ENCODE measurements at places on chromosomes 3 and 15.

GRCh38 chr15:57221134-57221533 is 155.2 kb upstream of the CGNL1 start:
- DNase-seq: no peak

DNA sequence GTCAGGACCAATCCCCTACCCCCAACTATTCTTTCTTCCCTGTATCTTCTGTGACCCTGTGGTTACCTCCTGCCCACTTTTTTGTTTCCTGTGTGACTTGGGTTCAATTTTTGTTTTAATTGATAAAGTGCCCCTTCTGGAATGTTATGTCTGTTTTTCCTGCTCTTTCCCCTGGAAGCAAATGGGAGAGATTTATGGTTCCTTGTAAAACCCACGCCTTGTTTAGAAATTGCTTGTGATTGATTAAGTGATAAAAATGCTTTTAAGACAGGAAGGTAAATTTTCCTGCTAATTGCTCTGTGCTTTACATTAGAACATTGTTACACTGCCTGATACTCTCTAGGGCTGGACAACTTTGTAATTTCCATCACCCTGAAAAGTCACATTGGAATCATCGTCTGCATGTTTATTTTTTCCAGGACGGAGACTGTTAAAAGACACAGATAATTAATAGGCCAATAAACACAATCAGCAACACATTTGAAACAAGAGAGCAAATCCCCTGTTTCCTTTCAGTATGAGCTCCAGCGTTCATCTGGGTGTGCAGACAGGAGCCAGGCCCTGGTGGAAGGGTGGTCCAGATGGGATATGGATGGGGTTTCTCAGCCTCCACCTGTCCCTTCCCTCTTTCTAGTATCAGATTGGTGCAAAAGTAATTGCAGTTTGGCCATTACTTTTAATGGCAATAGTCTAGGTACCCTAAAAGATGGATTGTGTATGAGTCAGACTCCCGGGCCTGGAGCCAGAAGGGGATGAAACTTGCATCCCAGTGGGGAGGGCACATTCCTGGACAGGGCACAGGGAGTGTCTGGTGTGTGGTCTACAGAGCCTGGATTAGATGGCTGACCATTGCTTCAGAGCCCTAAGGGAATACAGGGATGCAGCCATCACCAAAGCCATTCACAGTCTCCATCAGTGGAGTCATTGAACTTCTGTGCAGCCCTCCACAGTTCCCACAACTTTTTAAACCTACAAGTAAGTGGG is 58.1 kb upstream of the AGBL1 start:
- DNase-seq: no peak

- DNase-seq: peak; percentile 6
Observed at GRCh38 chr15:81133782-81134461, at the start of gene CFAP161. TSS of gene CFAP161 (plus strand) at chr15:81134270. CDS start at chr15:81134330, 60 bp downstream.

- no peak for DNase-seq
Observed at GRCh38 chr3:13252207-13252606, 167.9 kb downstream of the NUP210 start.

DNA sequence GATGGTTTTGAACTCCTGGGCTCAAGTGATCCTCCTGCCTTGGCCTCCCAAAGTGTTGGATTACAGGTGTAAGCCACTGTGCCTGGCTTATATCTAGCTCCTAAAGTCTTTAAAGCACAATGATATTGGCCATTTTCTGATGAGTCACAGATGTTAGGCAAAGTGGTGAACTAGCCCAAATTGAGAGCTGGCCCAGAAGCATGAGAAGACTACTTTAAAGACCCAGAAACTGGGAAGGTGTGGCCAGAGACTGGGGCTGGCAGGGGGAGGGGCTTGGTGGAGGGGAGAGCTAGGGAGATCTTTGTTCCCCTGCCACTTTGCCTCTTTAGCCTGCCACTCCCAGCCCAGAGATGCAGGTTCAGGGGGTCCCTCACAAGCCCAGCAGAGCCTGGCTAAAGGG is 21.6 kb downstream of the CHRNA3 start:
- no peak for DNase-seq

DNA sequence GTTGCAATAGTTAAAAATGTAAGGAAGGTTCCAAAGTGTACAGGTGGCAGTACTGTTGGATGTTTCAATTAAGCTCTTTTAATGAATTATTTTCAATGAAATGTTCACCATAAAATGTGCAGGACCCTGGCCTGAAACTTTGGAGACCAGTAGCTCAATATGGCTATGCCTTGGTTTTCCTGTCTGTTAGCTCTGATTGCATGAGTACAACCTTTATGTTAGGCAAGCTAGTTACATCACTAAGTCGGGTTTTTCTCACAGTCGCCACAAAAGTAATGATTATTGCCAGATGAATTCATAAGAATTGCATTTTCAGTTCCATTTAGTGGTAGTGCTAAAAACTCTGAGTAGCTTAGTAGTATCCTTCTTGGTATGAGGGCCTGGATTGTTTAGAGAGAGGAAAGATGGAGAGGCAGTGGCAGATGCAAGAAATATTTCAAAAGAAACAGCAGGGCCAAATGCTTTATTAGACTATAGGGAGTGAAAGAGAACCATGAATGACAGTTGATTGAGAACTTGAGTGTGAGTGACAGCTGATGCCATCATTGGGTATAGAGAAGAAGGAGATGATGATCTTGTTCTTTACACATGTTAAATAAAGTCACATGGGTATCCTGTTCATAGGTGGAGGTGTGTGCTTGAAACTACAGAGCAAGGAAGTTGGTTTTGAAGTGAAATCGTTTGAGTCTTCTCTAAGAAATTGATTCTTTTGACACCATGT is 109.5 kb downstream of the AKAP13 start:
- DNase-seq: no peak

GRCh38 chr3:62601238-62602070 is 228.1 kb upstream of the FEZF2 start:
- no peak for DNase-seq

- DNase-seq: no peak
Observed at GRCh38 chr3:64207289-64208080, 17.8 kb downstream of the PRICKLE2 start.

- DNase-seq: no peak
Observed at GRCh38 chr3:141147657-141148056, 84.0 kb upstream of the PXYLP1 start.

DNA sequence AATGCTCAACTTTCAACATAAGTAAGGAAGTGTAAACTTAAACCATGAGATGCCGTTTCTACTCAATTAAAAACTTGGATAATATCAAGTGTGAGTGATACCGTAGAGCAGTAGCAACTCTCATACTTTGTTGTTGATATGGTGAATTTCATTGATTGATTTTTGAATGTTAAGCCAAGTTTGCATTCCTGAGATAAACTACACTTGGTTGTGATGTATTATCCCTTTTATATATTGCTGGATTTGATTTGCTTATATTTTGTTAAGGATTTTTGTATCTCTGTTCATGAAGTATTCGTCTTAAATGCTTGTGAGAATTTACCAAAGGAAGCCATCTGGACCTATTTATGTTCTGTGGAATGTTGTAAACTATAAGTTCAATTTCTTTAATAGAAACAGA is 21.7 kb downstream of the SLMAP start:
- no peak for DNase-seq

GRCh38 chr3:13273604-13274105 is 146.5 kb downstream of the NUP210 start:
- DNase-seq: no peak

Data from stimulated activated CD4-positive, alpha-beta T cell treated with anti-CD3 and anti-CD28 coated beads, Interleukin-15, amount 100 ng/mL, for 1 hour (primary cell).